HS-5 (cell line): ENCODE measurements at places on chromosomes 13 and 19.

- no peak for DNase-seq
These were observed 361.6 kb downstream of the DLEU7 start for GRCh38 chr13:50481936-50482335.

DNA sequence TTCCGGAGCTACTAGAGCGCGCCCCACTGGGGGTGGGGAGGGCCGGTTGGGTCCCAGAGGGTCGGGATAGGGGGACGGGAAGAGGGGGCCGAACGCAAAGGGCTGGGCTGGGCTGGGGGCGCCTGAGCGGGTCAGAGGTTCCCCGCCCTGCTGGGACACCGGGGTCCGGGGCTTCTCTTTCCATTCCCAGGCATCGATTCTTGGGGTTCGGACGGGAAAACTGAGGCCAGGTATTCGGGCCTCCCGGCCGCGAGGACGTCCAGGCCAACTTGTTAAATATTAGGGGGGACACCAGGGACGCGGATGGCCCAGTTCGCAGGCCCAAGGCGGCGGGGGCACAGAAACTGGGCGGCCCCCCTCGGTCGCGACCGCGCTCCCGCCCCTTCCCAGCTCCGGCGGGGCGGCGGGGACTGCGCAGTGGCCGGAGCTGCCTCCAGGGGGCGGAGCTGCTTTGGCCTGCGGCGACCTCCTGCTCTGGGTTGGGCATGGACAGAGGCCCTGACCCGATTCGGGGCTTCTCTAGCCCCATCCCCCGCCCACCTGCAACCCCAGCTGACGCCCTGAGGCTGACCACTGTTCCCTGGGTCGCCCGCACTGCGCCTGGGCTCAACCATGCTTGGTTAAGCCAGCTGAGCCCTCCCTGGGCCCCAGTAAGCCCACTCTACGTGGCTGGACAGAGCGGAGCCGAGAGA is 1.2 kb upstream of the KLF16 start:
- no peak for DNase-seq

DNA sequence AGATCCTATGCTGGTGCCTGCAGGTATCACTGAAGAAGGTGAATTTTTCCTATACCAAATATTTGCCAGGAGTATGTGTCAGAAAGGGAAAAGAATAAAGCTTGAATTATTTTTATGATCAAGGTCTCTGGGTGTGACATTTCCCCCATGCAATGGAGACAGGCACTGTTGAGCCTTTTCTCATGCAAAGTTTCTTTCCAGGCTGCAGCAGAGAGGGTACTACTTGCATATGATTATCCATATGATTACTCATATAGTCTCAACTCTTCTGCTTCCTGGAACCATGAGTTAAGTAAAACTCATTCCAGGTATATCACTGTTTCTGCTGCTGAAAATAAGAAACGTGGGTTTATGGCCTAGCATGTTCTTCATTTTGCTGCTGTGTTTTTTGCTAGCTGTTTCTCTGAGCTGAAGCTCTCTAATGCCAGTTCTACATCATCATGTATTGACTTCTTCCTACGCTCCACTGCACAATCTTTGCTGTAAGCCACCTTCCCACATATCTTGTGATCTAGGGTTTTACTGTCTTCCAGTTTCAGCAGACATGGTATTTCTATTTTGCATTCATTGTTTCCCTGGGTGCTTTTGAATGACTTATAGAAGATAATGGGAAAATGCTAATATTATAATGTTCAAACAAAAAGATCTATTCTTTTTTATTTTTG is 278.7 kb upstream of the GPC6 start:
- DNase-seq, result no peak

DNA sequence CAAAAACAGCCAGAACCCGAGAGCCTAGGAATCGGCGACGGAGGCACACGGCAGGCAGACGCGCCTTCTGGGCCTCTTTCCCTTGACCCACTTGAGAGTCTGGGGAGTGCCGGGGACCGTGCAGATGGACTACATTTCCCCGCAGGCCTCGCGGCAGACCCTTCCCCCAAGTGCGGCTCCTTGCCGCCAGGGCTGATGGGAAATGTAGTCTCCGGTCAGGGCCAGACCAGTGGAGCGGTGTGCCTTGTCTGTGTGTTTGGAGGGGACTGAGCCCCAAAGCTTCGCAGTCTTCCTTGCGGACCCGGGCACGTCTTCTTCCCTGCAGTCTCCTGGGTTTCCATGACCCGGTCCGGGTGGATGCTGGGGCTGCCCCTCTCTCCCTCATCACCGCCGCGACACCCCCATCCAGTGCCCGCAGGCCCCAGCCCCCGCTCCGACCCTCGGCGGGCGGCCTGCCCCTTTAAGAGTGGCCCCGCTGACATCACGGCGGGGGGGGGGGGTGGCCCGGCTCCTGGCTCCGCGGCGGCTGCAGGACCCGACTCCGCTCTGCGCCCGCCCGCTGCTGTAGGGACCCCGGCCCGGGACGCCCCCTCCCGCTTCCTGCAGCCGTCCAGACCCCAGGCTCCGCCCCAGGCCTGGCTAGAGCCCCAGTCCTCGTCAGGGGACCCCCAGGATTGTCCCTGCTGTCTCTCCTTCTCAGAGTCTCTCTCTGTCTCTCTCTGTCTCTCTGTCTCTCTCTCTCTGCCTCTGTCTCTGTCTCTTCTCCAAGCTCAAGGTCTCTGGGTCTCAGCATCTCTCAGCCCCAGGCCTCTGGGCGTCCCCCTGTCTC is 758 bp upstream of the CACNG7 start:
- DNase-seq, result no peak

DNA sequence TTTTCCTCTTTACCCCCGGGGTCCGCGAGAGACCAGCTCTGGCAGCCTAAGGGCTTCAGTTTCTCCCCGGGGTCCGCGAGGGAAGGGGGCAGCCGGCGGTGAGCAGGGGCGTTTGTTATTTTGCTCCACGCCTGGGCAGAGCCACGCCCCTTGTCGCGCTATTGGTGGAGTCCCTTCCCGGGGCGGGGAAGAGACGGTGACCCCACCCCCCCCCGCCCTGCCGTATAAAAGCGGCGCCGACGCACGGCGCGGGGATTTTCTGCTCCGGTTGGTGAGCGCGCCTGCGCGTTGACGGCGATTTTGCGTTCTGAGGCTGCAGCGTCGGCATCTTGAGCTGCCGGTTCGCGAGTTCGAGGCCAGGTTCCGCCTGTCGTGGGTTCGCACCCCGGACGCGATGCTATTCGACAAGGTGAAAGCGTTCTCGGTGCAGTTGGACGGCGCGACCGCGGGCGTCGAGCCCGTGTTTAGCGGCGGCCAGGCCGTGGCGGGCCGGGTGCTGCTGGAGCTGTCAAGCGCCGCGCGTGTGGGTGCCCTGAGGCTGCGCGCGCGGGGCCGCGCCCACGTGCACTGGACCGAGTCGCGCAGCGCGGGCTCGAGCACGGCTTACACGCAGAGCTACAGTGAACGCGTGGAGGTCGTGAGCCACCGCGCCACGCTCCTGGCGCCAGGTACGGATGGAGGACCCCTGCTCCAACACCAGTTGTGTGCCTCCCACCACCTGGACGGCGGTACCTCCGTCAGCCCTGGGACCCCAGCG is at the start of gene ARRDC2:
Gene ARRDC2, plus strand, starts transcription at position 254 of the 757 bp plus-strand sequence. Its CDS starts 141 bp downstream, at position 395.
- peak; percentile 64 for DNase-seq

DNA sequence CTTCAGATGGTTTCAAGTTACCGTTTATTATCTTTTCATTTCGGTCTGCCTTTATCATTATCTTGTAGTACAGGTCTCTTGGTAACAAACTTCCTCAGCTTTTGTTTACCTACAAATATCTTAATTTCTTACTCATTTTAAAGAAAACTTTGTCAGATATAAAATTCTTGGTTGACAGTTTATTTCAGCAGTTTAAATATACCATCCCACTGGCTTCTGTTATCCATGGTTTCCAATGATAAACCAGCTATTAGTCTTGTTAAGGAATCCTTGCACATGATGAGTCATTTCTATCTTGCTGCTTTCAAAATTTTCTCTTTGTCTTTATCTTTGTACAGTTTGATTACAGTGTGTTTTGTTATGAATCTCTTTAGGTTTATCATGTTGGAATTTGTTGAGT is 308.3 kb upstream of the SPRY2 start:
- DNase-seq, result no peak

DNA sequence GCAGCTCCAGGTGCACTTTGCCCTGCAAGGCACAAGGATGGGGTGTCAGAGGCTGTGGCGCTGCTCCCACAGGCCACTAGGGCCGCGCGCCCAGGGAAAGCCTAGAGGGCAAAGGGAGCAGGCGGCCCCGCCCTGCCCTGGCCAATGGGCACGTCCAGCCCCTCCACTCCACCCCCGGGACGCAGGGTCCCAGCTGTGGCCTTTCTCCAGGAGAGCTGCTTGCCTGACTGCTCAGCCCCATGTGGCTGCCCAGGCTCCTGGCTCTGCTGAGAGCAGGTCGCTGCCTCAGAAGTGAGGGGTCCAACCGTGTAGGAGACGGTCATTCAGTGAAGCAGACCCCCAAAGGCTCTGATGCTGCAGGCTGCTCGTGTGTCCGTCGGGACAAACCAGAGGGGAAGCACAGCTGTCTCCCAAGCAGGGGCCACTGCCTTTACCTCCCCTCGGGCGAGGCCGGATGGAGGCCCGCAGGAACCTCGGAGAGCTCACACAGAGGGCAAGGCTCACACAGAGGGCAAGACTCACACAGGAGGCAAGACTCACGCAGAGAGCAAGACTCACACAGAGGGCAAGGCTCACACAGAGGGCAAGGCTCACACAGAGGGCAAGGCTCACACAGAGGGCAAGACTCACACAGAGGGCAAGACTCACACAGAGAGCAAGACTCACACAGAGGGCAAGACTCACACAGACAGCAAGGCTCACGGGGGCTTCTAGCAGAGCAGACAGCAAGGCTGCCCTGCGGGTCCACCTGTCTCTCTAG is 56.2 kb upstream of the C13orf46 start:
- no peak for DNase-seq

GRCh38 chr19:41604831-41605230 is 22.0 kb downstream of the CEACAM4 start:
- DNase-seq, result no peak

- no peak for DNase-seq
These were observed 29.9 kb downstream of the SIPA1L3 start for GRCh38 chr19:37936886-37937285.

GRCh38 chr19:55641426-55642152 is 787 bp downstream of the ZNF580 start:
- DNase-seq, result no peak

DNA sequence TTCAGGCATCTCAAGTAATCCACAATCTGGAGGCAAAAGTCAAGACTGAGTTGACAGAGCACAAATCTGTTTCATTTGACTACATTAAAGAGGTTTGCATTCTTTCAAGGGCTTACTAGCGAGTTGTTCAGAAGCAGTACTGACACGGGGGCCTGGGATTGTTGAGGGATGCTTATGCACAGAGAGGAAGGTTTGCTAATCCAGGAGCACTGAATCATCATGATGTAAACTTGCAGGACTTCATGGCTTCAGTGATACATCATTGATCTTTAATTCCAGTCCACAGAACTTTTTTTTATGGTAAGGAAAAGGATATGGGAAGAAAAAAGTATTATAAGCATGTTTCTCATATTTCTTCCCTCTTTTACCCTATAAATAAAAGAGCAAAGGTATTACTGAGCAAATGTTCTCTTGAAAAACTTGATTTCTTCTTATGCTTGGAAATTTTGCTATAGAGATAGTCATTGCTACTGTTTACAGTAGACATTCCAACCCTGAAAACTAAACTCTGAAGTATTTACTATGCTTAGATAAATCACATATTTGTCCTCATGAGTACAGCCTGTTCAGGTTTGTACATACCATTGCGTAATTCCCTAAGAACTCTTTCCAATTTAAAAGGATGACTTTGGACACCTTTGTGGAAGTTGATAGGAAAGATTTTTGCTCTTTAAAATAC is 65.8 kb upstream of the KPNA3 start:
- peak; percentile 80 for DNase-seq

- no peak for DNase-seq
These were observed 515.0 kb downstream of the TBC1D4 start for GRCh38 chr13:74966814-74967424.

- no peak for DNase-seq
These were observed 166.8 kb downstream of the DCT start for GRCh38 chr13:94312511-94313216.

DNA sequence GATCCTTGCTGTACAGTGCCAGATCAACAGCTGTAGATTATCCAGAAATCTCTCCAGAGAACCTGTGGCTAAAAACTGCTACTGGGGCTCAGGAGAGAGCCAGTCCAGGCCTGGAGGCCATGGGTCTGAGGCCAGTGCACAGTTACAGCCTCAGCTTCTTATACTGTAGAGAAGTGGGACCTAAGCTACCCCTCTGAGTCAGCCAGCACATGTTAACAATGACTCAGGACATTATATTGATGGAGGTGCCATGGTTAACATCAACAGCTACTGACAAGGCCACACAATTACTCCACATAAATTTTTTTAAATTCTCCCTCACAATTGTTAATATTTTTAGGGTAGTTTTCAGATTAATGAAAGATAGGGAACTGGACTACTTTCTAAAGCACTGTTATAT is 138.5 kb downstream of the RBM26 start:
- DNase-seq, result no peak

DNA sequence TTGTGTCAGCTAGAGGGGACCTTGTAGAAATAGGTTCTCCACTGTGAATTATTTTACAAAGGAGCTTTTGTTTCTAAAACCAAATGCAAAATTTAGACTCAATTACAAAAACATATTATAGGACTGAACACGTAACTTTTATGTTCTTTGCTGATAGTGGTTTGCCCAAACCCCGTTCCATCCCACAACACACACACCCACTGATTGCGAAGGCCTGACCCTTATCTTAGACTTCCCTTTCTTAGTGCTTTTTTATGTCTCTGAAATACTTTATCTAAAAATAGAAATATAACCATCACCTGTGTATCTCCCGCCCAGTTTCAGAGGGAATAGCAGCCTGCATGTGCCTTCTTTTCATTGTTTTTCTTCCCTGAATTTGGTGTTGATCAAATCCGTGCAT is 13.0 kb downstream of the CCNA1 start:
- no peak for DNase-seq

GRCh38 chr19:33404506-33405253 is 31.2 kb downstream of the CEBPG start:
- DNase-seq, result no peak

GRCh38 chr19:3116621-3117020 is 19.2 kb upstream of the GNA15 start:
- no peak for DNase-seq

DNA sequence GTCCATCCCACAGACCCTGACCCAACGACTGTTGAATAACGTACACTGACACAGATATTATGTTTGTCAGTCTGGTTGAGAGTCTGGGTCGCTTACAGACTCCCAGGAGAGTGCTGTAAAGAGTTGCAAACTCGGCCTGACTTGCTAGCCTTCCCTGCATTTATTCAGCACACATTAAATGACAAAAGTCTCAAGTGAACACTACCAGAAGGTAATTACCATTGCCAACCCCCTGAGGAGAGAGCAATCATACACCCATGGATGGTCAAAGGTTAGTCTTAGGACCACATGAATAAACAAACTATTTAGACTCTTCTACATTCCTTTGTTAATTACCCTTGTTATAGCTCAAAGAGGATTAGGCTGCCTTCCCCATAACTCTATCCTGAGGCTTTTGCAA is 1048.6 kb downstream of the PCDH17 start:
- no peak for DNase-seq

GRCh38 chr13:30978981-30979956 is 46.8 kb downstream of the TEX26 start:
- DNase-seq, result no peak
